ENCODE measurements at places on chromosomes 16 and 17. TPM values are rescaled to one million over a fixed set of nuclear protein-coding genes. Genes with fewer than 3 reads are reported as not detected.

- H3K27me3 ChIP-seq = no peaks in the 10 kb centered on the region
- no peak overlapping the region for H3K4me3 ChIP-seq
- DNase-seq = no peak
- no peak overlapping the region for H3K27ac ChIP-seq
These were observed 25.4 kb upstream of the B4GALNT2 start for GRCh38 chr17:49107211-49107557.

DNA sequence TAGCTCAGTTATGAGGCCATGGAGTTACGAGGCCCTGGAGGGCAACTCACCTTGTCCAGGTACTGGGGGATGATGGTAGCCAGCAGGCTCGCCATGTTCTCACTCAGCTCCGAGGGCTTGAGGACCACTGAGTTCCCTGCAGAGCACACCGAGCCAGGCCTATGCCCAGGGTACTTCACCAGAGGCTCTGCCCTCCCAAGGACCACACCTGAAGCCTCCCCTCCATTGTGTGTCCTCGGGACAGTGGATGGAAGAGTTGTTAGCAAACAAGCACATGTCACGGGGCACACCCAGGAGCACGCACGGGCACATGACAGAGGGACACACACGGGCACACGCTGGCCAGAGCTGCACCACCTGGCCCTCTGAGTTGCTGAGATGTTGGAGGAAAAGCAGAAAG, 5.6 kb downstream of the ALDH3A1 start:
- no peak for DNase-seq
- no peaks in the 10 kb centered on the region for H3K36me3 ChIP-seq
- no peaks in the 10 kb centered on the region for H3K27me3 ChIP-seq
- no peak overlapping the region for H3K27ac ChIP-seq

DNA sequence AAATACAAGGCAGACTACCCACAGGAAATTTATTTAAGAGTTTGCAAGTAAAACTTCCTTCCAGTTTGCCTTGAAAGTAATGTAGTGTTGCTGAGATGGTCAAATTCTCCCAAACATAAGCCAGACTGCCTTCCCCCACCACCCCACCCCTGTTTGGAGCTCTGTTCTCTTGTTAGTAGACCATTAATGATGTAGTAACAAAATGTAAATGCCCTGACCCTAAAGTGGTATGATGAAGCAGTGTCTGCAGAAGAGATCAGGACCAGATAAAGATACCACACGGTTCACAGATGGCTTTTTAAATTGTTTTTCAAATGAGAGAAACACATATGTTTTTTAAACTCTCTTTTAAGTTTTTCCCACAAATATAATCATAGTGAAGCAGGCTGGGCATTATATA, 136.4 kb upstream of the TMEM97 start:
- no peak overlapping the region for H3K27ac ChIP-seq
- H3K4me3 ChIP-seq = no peak overlapping the region
- H3K36me3 ChIP-seq = peaks cover 6% of the 10 kb centered on the region

Gene HSD17B2
- 4.5 TPM for total RNA-seq

Measured in endothelial cell of umbilical vein (primary cell).